Endothelial cell (in vitro differentiated cells): ENCODE measurements at places on chromosomes 11 and 22. TPM values are rescaled to one million over a fixed set of nuclear protein-coding genes. Genes with fewer than 3 reads are reported as not detected.

DNA sequence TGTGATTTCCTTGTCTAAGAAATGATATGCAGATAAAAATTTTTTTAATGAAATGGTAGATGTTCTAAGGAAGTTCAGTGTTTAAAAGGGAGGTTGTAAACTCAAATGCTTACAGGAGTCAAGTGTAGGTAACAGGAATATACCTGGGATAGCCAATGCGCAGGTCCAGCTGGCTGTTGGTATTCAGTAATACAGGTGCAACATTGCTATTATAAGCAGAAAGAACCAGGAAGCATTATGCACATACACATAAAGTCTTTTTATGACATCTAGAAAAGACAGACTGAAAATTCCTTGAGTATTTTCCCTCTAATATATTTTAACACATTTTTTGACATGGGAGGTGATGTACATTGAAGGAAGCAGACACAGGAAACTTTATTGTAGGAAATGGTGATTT is 43.6 kb upstream of the B3GNT6 start:
- no peak for DNase-seq
- peaks cover 9% of the 10 kb centered on the region for H3K4me1 ChIP-seq
- no peaks in the 10 kb centered on the region for H3K27me3 ChIP-seq
- H3K36me3 ChIP-seq = peaks cover 6% of the 10 kb centered on the region

DNA sequence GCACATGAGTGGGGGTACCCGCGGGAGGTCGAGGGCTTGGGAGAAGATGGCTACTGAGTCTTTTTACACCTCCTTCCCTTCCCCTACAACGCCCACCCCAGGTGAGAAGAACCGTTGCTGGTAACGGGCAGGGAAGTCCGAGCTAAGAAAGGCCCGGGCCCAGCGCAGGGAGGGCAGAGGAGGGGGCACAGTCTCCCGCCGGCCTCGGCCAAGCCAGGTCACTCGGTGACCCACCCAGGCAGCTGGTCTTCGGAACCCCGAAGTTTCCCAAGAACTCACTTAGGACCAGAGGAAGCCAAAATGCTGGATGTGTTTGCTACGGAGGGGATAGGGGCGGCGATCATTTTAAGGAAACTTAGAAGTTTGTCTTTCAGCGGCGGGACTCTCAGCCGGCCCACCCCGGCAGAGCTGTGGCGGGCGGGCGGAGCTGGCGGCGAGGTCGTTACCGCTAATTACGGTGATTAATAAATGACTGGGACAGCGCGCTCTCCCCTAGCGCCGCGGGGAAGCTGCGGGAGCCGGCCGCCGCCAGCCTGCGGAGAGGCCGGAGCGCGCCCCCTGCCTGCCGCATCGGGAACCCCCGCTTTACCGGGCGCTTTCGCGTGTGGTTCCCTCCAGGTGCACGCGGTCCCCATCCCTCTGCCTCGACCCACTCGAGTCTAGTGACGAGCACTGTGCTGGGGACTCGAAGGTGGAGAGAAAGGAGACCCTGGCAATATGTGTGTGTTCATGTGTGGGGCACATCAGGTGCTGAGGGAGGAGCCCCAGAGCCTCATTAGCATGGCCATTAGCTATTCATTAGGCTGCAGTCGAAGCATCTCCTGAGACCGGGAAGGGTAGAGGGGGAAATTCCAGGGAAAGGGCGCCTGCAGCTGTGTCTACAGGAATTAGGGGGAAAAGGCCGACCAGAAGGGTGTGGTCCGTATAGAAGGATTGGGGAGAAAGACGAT is 945 bp downstream of the ROBO3 start:
- peaks cover 28% of the 10 kb centered on the region for H3K4me1 ChIP-seq
- peak; percentile 80 for DNase-seq
- H3K4me3 ChIP-seq = no peak overlapping the region
- H3K27ac ChIP-seq = no peak overlapping the region
- H3K27me3 ChIP-seq = peaks cover 42% of the 10 kb centered on the region
- peaks cover 4% of the 10 kb centered on the region for H3K36me3 ChIP-seq

DNA sequence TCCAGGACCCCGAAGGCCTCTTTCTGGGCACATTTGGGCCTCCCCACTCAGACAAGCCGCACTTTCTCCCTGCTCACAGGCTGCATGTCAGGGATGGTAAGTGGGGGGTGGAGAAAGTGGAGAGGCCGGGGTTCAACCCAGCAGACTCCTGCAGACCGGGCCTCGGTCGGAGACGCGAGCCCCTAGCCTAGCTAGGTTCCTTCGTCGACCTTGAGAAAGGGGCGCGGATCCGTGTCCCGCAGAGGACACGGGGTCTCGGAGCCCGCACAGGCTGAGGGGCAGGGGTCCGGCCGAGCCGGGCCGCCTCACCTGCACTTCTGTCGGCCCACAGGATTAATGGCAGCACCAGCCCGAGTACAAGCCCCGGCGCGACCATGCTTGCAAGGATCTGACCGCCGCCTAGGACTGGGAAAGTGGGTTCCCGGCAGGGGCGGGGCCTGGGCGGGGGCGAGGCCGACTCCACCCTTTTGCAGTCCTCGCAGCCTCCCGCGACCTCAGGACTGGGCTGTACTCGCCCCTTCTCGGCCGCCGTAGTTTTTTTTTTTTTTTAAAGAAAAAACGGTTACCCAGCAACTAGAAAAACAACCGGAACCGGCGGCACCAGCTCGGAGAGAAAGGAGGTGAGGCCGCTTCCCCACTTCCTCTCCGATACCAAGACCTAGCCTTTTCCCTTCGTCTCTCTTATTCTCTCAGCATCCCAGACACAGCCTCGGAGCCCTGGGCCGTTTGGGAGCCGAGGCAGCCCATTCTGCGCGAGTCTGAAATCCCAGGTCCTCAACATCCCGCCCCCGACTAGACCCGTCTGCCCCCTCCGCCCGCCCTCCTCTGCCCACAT is at the start of the genes SIAE and SPA17:
TSS of gene SIAE (minus strand) at position 407 of the 835 bp plus-strand sequence. CDS start at position 376, 31 bp downstream.
TSS of gene SPA17 (plus strand) at position 572 of the 835 bp plus-strand sequence. CDS start 1,361 bp downstream, outside the sequence.
- H3K4me3 ChIP-seq = peak within 1 kb of the TSS; percentile 92
- peak; percentile 93 for DNase-seq
- peaks cover 4% of the 10 kb centered on the region for H3K36me3 ChIP-seq
- peaks cover 20% of the 10 kb centered on the region for H3K4me1 ChIP-seq

DNA sequence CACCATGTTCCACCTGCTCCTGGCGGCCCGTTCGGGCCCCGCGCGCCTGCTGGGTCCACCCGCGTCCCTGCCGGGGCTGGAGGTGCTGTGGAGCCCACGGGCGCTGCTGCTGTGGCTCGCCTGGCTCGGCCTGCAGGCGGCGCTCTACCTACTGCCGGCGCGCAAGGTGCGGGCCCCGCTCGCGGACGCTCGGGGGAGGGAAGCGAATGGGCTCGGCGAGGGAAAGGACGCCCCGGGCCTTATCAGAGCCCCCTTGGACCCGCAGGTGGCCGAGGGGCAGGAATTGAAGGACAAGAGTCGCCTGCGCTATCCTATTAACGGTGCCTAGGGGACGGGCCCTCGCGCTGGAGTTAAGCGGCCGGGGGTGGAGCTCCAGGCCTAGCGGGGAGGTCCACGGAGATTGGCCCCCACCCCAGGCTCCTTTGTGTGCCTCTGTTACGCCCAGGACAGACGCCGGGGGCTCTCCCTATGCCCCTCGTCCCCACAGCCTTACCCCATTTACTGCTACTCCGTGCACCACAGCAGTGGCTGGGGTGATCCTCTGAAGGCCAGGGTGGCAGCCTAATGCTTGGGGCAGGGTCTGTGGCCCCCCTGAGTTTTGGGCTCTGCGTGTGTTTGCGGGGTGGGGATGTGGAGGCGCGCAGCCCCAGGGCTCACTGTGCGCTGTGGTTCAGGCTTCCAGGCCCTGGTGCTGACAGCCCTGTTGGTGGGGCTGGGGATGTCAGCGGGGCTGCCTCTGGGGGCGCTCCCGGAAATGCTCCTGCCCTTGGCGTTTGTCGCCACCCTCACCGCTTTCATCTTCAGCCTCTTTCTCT is 1.1 kb downstream of the TM7SF2 start:
- peaks cover 22% of the 10 kb centered on the region for H3K27me3 ChIP-seq
- peaks cover 16% of the 10 kb centered on the region for H3K36me3 ChIP-seq
- peak; percentile 61 for DNase-seq
- H3K27ac ChIP-seq = no peak overlapping the region

DNA sequence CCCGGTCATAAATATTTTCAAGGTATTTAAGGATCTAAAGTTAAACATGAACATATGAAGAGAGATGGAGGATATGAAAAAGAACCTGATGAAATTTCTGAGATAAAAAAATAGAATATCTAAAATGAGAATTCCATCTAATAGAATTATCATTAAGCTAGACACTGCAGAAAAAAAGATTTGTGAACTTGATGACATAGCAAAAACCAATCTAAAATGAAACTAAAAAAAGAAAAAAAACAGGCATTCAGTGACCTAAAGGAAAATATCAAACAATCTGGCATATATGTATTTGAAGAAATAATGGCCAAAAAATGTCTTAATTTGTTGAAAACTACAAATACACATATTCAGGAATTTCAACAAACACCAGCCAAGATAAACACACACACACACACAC is 81.6 kb upstream of the ZC3H12C start:
- H3K27ac ChIP-seq = no peak overlapping the region
- H3K4me3 ChIP-seq = no peak overlapping the region
- no peak for DNase-seq

DNA sequence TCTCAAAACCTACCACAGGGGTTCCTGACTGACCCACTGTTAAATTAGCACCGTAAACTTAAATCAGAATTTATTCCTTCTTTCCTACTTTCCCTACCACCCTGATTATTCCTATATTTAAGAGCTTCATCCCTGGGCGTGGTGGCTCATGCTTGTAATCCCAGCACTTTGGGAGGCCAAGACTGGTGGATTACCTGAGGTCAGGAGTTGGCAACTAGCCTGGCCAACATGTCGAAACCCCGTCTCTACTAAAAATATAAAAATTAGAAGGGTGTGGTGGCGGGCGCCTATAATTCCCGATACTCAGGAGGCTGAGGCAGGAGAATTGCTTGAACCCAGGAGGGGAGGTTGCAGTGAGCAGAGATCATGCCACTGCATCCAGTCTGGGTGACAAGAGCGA is 20.3 kb downstream of the ALG9 start:
- H3K4me3 ChIP-seq = no peak overlapping the region
- peaks cover 1% of the 10 kb centered on the region for H3K27me3 ChIP-seq
- H3K36me3 ChIP-seq = peaks cover 16% of the 10 kb centered on the region
- H3K4me1 ChIP-seq = no peaks in the 10 kb centered on the region

- no peaks in the 10 kb centered on the region for H3K4me1 ChIP-seq
- no peak overlapping the region for H3K4me3 ChIP-seq
- no peak for DNase-seq
- no peak overlapping the region for H3K27ac ChIP-seq
- H3K36me3 ChIP-seq = no peaks in the 10 kb centered on the region
Measured at GRCh38 chr11:32796425-32796824, 2.0 kb upstream of the CCDC73 start.

DNA sequence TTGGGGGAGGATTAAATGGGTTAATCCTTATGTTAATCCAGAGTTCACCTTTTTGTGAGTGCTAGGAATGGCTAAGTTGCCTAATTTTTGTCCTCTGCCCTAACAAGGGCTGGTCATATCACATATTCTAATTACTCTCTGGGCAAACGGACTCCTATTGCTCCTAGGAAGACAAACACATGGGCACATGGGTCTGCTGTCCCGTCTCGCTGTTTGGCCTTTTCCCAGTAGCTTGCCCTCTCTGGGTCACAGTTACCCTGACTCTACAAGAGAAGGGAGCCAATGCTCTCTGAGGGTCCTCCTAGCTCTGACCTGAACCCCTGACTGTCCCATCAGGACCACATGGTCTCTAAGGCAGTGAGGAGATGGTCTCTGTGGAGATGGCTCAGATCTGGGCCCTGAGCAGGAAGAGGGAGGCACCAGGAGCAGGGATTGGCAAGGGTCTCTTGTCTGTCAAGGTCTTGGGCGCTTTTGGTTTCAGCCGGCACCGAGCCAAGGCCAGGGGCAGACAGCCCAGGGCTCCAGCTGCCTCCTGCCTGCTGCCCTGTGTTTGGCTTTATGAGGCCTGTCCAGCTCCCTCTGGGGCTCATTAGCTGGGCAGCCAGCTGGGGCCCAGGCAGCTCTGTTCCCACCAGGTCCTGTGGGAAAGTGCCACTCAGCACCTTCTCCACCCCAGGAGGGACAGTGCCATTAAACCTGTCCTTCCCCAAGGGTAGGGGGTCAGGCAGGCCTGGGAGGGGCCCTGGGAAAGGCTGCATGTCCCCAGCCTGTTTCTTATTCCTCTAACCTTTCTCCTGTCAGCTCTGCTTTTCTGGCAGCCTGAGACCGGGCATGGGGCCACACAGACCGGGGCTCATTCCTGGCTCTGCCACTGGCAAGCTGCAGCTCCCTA is 559.9 kb downstream of the MN1 start:
- no peak overlapping the region for H3K4me3 ChIP-seq
- H3K36me3 ChIP-seq = peaks cover 6% of the 10 kb centered on the region
- no peak overlapping the region for H3K27ac ChIP-seq
- H3K27me3 ChIP-seq = peaks cover 10% of the 10 kb centered on the region

GRCh38 chr11:3669742-3670183 is 1.4 kb downstream of the CHRNA10 start:
- H3K4me3 ChIP-seq = no peak overlapping the region
- peaks cover 33% of the 10 kb centered on the region for H3K36me3 ChIP-seq
- DNase-seq = no peak
- H3K27me3 ChIP-seq = peaks cover 6% of the 10 kb centered on the region
- no peak overlapping the region for H3K27ac ChIP-seq

GRCh38 chr22:29867851-29868250 is 15.1 kb upstream of the MTMR3 start:
- no peak overlapping the region for H3K4me3 ChIP-seq
- no peaks in the 10 kb centered on the region for H3K36me3 ChIP-seq
- DNase-seq = no peak
- H3K27me3 ChIP-seq = peaks cover 1% of the 10 kb centered on the region

DNA sequence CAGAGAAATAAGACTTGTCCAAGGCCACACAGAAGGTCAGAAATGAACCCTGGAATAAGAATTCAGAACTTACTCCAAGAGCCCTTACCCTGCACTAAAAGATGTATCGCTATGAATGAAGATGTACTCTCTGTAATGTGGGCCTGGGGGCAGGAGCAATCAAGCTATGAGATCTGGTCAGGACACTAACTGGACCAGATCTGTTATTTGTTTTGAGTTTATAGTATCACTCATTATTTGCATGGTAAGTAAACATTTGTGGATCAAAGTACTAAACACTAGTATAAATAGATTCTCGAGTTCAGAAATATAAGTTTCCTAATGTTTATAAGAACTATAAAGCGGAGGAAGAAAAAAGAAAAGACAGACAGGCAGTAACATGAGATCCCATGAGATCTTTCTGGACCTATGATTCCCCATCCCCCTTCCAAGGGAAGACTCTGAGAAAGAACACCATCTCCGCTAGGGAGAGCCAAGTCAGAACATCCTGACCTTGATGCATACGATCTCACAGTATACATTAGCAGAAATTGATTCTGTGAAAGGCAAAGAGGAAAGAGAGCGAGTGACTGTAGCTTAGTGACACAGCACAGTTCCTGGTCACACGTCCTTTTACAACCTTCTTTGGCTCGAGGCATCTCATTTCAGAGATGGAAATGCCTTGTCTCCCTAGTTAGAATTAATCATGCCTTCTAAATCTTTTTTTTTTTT is 71.2 kb downstream of the USP35 start:
- DNase-seq = no peak
- H3K27ac ChIP-seq = no peak overlapping the region
- H3K36me3 ChIP-seq = peaks cover 3% of the 10 kb centered on the region
- peaks cover 23% of the 10 kb centered on the region for H3K4me1 ChIP-seq

Gene HSD17B12
- total RNA-seq = 110 TPM

Gene SPDYC
- not detected for total RNA-seq

Gene ZW10
- 25.2 TPM for total RNA-seq

Gene HMGXB4
- 21.4 TPM for total RNA-seq

Gene KCNK4
- 0.36 TPM for total RNA-seq

Gene XKR3
- total RNA-seq = not detected

Gene MYOD1
- not detected for total RNA-seq
